Forelimb muscle (tissue), 1 donor: ENCODE measurements at places on chromosomes 2 and 18.

- no peak for DNase-seq
These were observed 198.3 kb downstream of the SMAD7 start for GRCh38 chr18:48752478-48752877.

- DNase-seq, result no peak
These were observed 36.3 kb downstream of the STAT4 start for GRCh38 chr2:191114403-191114886.

DNA sequence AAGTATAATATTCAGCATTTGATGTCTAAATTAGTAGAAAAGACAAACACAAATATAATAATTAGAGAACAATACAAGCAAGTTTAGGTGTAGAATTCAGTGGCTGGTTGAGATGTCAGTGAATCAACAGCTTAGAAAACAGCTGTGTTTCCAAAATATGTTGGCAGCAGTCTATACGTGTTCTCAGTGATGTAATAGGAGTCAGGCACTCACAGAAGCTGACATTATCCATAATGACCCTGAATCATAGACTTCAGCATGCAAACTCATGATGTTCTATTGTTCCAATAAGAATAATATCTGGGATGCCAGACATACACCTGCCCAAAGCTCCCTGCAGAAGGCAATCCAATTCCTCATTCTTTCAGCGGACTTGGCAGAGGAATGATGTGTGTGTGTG, 164.7 kb downstream of the SLC8A1 start:
- no peak for DNase-seq

- DNase-seq, result no peak
These were observed at the start of gene YES1 for GRCh38 chr18:811892-812375. TSS of gene YES1 (minus strand) at chr18:812242. CDS start at chr18:756827, 55,415 bp downstream.

GRCh38 chr2:129490641-129491040, 488.8 kb upstream of the RAB6C start:
- DNase-seq, result no peak
